Fibroblast of mammary gland (primary cell): ENCODE measurements at places on chromosomes 4 and X.

GRCh38 chrX:115533485-115533884 is 27.5 kb upstream of the PLS3 start:
- DNase-seq, result peak; percentile 39

DNA sequence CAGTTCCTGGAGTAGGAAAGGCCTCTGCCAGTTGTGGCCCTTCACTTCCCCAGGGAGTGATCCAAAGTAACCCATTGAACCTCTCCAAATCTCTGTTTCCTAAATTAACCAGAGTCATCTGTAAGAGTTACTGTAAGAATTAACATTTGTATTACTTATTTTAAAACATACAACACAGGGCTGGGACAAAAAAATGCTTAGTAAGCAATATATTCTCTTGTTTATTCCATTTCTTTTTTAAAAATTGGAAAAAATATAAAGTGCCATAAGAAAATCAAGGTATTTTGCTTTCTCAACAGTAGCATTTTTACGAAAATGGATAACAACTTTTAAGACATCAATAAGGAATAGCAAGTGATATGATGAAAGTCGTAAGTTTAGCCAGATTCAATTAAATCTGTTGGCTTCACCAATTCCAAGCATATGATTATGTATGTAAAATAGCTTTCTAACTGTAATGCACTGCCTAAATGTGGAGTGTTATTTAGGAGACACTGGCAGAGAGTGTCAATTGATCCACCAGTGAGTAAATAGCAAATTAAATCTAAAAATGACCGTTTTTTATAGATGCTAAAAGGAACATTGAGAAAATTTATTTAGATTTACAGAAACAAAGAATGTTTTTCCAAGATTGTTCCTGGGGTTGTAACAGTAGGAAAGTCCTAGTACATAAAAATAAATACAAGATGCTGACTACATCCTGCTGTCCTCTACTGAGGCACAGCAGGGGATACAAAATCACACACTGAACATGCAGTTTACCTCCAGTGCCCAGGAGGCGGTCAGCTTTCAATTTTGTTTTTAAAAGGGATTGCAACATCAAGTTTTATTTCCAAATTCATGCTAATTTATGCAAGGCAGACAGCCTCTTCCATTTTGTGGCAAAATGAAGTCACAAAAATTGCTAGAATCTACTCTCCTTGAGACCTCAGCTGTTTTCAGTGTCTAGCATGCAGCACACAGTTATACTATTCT is 53.7 kb downstream of the GPM6A start:
- no peak for DNase-seq

DNA sequence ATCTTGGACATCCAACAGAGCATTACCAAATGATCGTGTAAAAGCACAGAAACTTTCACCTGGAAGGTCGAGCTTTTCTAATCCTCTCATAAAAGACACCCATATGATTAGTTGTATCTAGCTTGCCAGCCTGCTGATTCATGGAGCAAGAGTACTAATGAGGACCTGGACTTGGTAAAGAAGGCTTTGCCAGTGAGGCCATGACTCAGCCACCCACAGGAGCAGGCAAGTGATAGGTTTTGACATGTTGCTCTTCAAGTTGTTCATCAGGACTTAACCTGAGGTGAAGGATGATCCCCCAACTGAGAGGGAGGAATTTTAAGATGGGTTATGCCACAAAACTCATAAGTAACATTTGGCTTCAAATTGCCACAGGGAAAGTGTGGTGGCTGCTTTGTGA is 24.7 kb upstream of the EPGN start:
- peak; percentile 73 for DNase-seq

DNA sequence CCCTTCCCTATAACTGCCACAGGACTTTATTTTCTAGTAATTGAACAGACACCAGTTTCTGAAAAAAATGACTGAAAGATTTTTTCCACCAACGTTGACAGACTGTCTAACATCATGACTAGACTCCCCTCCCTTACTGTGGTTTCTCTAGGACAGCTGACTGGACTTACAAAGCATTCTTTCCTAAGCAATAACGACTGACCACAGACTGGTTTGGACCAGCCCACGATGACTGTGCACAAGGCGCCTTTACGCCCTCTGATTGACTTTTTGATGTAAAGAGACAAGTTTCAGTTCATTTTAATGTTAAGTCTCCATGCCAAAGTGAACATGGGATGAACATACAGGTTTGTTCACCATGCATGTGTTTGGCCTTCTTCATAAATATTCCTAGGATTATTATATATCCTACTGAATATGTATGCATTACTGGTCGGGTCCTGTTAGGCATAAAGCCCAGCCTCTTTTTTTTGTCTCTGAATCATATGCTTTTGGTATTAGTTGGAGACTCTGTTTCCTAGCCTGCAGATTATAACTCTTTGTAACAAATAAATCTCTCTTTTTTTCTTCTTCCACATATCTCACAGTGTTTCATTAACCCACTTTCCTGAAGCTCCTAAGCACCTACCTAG is 50.5 kb upstream of the UGT2B4 start:
- peak; percentile 0 for DNase-seq

GRCh38 chrX:107454302-107454701 is 4.8 kb downstream of the FRMPD3 start:
- peak; percentile 47 for DNase-seq

- no peak for DNase-seq
Measured at GRCh38 chr4:36310793-36311192, 29.4 kb downstream of the DTHD1 start.

DNA sequence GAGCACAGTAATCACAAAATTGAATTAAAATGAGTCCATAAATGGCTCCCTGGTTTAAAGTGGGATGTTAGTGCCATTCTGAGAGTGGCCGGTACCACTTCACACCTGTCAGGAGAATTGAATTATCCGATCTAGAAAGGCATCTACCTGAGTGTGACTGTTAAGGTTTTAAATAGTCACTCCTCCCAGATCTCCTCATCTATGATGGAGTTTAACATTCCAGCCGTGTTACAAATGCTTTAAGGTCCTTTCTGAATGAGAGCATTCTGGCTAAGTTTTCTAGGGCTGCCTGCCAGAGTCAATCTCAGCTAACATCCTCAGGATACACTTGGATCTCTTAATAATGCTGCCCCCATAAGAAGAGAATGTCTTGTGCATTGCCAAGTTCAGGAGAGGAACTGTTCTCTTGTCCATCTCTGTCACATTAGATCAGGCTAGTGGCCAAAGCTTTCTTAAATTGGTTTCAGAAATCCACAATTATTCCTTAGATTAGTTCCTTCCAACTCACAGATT is 231.1 kb downstream of the SLC39A8 start:
- DNase-seq, result no peak

- peak; percentile 81 for DNase-seq
Measured at GRCh38 chr4:80184053-80184824, 13.1 kb upstream of the PRDM8 start.

DNA sequence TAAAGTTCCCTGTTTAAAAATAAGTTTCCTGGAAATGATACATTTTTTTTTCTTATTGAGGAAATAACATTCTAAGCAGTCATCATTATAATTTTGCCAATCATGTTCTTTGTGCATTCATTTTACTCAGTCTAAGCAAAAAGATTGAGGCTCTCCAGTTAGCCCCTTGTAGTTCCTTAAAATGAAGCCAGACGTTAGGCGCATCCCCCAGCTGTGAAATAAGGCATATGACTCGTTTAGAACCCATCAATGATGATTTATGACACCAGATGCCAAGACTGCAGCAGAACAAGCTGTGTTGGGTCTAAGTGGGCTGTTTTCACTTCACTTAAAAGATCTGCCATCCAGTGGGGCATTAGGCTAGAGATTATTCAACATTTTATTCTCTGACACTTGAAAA is 17.0 kb downstream of the PDGFC start:
- peak; percentile 65 for DNase-seq

GRCh38 chr4:173076903-173077634 is 91.5 kb upstream of the GALNT7 start:
- peak; percentile 65 for DNase-seq

DNA sequence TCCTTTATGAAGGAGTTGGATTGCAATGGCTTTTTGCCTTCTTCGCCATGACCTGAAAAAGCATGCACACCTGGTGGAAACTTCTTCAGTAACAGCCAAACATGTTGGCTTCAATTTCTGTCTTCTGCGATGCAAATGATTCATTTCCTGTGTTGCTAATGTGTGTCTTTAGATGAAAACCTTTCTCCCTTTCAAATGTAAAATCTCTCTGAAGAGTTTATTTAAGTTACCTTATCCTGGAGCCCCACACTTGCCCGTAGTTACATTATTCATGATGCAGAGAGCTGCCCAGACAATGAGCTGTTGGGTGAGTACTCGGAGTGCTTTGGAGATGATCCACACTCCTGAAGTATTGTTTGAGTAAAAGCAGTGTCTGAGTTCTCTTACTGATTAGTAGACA is 1100.9 kb downstream of the RPA4 start:
- peak; percentile 1 for DNase-seq

DNA sequence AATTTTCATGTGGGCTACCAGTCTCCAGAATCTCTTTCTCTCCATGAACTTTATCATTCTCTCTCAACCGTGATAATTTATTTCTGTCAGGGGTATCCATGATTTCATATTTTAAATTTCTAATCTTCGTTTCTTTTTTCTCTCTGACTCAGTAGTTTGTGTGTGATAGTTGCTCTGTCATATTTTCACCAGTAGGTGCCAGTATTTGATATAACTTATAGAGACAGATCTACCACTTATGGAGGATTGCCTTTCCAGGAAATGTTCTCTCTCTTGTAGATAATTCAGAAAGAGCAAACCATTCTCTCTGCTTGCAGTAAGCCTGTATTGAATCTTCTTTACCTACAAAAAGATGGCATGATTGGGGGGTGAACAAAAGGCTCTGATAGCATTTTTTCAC is 79.3 kb upstream of the DYNLT3 start:
- DNase-seq, result peak; percentile 55

- no peak for DNase-seq
Measured at GRCh38 chrX:97372001-97372766, 488.5 kb downstream of the RPA4 start.

GRCh38 chr4:110135523-110135922 is 62.9 kb downstream of the ELOVL6 start:
- DNase-seq, result peak; percentile 16

GRCh38 chr4:40710484-40711254 is 39.1 kb upstream of the NSUN7 start:
- DNase-seq, result peak; percentile 32

DNA sequence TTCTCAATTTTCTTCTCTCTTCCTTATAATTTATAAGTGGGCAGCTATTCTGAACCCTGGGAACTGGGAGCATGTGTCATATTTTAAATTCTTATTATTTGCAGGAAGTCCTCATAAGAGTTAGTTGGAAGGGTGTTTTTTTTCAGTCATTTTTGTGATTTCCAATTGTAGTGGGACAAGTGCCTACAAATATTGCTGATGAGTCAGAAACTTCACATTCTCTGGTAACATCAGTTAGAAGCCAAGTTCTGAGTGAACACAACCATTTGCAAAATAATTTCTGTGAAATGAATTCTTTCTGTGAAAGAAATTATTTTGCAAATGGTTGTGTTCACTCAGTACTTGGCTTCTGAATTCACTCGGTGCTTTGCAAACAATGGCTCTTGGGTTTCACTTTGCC is 20.8 kb upstream of the NWD2 start:
- no peak for DNase-seq

DNA sequence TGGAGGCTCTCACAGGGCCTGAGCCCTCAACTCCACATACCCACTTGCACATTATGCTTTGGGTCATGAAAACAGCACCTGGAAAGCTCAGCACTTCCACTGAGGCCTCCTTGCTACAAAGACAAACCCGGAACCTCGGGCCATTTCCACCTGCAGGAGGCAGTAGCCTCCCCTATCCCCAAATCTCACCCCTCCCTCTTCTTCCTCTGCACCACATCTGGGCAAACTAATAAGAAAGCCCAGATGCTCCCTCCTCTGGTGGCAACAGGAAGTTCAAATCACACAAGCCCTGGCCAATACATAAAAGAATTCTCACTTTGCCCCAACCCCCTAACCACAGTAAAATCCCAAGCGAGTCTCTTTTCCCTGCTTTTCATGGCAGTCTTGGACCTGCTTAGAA is 136.4 kb downstream of the MAPK10 start:
- peak; percentile 63 for DNase-seq

DNA sequence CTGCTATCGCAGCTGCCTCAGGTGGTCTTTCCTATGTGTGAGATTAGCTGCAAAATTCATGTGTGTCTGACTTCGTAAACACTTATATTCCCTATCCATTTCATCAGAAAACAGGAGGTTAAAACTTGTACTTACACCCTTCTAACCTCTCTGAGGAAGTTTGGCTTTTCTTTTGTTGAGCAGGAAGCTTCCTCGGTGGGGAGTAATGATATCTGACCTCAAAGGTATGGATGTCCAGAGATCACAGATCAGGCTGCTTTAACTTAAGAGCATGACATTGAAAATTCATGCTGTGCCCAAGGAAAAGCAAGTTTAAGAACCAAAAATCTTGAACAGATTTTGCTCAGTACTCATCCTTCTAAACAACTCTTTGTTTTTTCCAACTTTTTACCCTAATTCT is 429.1 kb downstream of the STIM2 start:
- no peak for DNase-seq

DNA sequence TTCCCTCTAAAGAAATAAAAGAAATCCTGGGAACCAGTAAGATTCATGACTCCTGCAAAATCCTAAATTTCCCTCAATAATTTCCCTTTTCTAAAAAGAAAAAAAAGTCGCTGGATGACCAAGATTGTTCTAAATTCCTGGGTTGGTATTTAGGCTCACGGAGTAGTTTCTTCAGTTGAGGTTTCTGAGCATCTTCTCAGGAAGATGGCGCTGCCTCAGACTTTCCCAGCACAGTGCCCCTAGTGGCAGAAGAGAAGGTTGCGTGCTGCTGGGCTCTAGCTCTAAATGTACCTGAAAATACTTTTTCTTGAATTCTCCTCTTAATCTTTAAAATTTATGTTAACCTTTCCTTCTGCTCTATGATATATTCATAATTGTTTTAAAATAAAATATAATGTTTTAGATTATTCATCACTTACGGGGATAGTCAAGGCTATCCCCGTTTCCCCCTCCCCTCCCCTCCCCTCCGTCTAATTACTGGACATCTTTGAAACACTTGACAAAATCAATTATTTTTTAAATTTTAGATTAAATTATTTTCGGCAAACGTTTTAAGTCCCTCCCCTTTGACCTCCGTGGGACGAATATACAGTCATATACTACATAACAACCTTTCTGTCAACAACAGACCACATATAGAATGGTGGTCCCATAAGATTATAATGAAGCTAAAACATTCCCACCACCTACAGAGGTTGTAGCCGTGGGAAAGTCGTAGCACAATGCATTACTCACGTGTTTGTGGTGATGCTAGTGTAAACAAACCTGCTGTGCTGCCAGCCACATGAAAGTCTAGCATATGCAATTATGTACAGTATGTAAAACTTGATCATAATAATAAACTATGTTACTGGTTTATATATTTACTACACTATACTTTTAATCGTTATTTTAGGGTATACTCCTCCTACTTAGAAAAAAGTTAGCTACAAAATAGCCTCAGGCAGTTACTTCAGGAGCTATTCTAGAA is 41.0 kb upstream of the GATB start:
- DNase-seq, result peak; percentile 57

DNA sequence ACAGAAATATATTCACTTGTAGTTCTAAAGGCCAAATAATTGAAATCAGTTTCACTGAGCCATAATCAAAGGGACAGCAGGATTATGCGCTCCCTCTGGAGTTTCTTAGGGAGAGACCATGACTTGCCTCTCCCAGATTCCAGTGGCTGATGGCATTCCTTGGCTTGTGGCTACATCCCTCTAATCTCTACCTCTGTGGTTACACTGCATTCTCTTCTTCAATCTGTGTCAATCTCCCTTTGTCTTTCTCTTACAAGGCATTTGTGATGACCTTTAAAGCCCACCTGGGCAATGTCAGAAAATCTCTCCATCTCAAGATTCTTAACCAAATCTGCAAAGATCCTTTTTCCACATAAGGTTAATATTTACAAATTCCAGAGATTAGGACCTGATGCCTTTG is 260.2 kb downstream of the UNC5C start:
- DNase-seq, result no peak

GRCh38 chrX:51641421-51642021 is 22.8 kb upstream of the CENPVL3 start:
- DNase-seq, result peak; percentile 59
